ENCODE measurements at places on chromosomes 4 and X. TPM values are rescaled to one million over a fixed set of nuclear protein-coding genes. Genes with fewer than 3 reads are reported as not detected.

GRCh38 chr4:37132351-37132974, 112.1 kb upstream of the NWD2 start:
- no peak for DNase-seq

DNA sequence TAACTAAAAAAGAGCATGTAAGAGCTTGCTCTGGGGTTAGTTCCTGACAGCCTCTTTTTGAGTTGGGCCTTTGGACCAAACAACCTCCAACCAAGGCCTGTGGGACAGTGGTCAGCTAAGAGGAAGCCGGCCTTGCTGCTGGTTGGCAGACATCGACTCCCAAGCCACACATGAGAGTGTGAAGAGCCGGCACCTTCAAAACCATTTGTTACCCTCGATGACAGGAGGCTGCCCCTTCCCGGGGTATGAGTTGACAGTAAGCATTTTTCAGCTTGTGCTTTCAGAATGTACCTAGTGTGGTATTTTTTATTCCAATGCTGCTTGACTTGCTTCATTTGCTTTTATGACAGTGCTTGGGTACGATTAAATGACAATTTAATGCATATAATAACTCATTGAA, 168.6 kb upstream of the IGFBP7 start:
- DNase-seq, result no peak

GRCh38 chrX:13487731-13488505, 81.5 kb upstream of the EGFL6 start:
- no peak for DNase-seq

- no peak for DNase-seq
Measured at GRCh38 chrX:17082831-17083230, 136.4 kb downstream of the REPS2 start.

DNA sequence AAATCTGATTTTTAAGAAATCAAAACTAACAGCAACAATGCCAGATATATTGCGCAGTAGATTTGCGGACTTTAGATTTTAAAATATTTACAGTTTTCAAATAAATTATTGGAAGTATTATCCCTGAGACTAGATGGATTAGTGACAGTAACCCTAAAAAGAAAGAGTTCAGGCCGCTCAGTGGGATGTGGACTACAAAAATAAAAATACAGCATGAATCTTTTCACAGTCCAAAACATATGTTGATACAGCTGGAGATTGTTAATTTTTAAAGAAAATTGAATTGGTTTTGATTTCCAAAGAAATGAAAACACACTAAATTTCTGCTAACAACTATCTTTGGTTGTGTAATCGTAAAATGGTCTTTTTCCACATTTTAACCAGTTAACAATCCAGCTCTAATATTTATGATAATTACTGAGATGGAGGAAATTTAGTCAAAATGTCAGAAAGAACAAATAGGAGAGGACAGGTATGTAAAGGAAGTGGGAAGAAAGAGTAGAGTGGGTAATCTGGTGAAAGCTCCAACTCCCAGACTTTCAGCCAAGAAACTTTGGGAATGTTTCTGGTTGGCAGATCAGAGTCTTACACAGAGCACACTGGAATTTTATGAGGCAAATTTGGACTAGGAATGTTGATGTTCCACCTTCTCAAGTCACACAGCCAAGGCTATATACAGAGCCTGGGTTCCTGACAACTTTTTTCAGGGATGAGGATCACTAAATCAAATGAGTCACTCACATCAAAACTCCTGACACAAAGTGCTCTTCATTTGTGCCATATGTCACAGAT, 15.1 kb downstream of the C4orf36 start:
- DNase-seq, result no peak

- no peak for DNase-seq
Measured at GRCh38 chr4:87545052-87545451, 15.9 kb upstream of the SPARCL1 start.

DNA sequence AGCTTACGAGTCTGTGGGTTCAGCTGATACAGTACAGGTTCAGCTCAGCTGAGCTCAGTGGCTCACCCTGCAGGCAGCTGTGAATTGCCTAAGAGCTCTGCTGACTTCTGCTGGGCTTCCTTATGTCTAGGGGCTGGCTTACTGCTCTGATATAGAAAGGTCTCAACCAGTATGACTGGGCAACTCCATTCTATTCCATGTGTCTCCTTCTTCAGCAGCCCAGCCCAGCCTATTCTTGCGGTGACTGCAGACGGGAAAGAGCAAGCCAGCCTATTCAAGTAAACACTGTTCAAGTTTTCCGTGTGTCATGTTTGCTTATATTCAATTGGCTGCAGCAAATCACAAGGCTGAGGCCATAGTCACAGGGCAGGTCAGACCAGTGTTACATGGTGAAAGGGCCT, 615.4 kb upstream of the ZFP42 start:
- DNase-seq, result no peak

- no peak for DNase-seq
Measured at GRCh38 chrX:73647212-73647611, 84.2 kb downstream of the CHIC1 start.

- DNase-seq, result no peak
Measured at GRCh38 chr4:682490-683172, 6.3 kb downstream of the SLC49A3 start.

DNA sequence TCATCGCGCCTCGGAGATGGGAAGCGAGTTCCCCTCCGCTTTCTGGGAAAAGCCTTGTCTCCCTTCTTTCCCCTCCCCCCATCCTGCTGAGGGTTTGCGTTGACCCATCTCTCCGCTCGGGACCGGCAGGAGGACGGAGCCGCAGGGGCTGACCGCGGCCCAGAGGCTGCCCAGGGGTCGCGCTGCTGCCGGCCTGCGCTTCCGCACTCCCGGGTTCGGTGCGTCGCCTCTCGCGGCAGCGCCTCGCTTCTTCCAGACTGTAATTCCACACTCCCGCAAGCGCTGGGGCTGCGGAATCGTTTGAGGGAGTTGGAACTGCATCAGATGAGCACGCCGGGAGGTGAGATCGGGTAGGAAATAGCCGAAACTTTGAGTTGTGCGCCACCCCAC, 88.3 kb downstream of the BCOR start:
- DNase-seq, result no peak

DNA sequence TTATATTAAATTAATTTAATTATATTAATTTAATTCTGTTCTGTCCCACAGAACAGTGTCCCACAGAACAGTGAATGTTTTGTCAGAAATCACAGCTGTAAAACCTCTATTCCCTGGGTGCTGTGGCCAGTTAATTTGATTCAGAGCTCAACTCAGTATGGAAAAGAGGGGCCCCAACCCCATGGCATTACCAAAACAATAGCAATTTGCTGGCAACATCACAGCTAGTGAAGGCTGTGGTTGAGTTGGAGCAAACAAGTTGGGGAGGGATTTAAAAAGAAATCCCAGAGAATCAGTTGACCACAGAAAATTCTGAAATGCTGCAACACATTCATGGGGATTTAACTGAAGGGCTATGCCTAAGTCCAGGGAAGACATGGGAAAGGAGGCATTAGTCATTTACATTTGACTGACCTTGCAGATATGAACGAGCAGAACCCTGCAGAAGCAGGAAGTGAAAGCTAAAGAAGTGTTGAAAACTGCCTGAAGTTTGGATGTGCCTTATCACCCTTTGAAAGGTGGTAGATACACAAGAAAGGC, 30.1 kb downstream of the PDHA2 start:
- no peak for DNase-seq

DNA sequence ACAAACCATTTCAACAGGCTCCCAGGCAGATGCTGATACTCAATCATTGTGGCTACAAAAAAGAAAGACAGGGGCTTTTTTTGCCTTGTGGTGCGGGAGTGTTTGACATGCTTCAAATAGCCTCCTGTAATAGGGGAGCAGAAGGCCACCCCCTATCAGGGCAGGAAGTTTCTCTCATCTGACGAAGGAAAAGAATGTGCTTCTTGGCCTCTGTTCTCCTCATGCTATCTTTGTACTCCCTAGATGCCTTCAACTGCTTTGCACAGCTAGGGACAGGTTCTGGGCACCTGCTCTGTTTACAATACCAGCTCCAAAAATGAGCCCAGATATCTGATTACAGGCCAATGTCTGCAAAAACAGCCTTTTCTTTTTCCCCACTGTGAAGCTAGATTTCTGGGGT, 391.1 kb downstream of the STIM2 start:
- no peak for DNase-seq

DNA sequence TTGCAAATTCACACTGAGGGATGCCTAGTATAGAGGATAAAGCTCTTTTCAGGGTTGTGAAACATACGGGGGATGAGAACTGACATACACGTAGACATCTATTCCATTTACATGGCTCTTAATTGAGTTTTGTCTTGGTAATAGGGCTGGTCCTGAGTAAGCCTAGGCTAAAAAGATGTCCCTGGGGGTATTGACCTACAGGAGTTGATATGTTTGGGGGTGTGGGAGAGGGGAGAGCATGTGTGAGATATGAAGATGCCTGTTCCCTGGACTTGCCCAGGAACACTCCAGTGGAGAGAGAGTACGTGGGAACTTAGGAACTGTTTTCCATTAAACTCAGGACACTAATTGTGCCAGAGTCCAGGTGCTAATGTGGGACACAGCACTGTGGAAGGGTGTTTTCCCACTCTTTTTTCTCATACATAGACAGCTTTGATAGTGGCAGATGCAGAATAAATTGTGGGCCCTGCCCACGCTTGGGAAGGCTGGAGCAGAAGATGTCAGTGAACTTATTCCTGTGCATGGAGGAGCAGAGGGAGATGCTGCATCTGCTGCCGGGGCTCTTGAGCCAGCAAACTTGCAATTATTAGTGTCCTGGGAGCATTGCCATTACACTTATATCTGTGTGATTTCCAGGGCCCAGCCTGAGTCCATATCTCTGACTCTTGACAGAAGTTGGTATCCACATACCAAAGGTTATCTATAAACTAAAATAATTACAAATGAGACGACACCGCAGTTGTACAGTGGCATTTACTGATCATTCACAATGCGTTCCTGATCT, 20.7 kb downstream of the SYNPO2 start:
- no peak for DNase-seq

- no peak for DNase-seq
Measured at GRCh38 chr4:127145006-127145540, 487.7 kb upstream of the INTU start.

GRCh38 chrX:72492499-72492898, 80.1 kb downstream of the HDAC8 start:
- no peak for DNase-seq

DNA sequence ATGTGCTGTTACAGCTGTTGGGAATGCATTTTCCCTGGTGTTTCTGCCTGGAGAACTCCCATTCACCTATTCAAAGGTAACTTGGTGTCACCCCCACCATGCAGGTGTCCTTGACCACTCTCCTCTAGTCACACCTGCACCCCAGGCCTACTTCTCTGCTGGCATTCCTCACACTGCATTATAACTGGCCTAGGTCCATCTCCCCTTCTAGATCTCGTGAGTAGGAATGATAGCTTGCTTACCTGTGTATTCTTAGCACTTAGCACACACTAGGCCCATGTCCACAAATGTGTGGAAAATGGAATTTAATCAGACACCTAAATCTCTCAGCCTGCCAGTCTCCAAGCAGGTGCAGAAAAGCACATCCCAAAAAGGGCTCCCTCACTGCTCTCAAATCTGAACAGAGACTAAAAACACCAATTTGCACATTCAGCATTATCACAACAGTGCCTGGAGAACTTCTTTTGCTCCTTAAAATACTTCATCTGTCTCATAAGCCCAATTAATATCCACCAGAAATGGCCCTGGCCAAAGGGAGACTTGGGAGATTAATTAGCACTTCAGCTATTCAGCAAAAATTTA, 18.3 kb downstream of the SCD5 start:
- no peak for DNase-seq

DNA sequence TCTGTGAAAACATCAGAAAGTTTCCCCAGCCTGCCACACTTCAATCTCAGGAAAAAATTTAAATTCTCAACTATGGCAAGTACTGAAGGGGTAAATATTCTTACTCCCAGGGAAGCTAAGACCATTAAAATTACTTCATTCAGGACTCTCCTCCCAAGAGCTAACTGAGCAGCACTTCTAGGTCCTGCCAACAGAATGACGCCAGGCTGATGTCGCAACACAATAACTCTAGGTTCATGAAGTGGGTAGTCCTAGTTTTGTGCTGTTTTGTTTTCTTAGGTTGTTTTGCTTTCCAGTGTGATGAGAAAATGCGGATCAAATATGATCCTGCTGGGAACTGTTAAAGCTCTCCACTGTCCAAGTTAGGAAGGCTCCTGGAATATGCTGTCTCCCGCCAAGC, 180.0 kb downstream of the NKX6-1 start:
- no peak for DNase-seq

DNA sequence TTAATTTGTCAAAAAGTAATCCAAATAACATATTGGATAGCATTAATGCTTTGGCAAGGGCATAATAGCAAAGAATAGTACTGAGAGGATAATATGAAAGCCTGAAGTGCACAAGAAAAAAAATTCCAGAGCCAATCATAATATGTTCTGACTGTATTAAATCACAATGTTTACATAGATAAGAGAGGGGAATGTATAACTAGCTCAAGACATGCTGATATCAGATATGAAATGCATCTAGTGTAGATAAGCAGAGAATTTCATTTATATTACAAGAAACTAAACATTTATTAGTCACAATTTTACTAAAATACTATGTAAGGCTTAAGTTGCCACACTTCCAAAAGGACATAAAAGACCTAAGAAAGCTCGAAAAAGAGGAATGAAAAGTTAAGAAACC, 193.3 kb downstream of the BANK1 start:
- DNase-seq, result no peak

- DNase-seq, result no peak
Measured at GRCh38 chrX:150324919-150325318, 38.2 kb upstream of the MAMLD1 start.

DNA sequence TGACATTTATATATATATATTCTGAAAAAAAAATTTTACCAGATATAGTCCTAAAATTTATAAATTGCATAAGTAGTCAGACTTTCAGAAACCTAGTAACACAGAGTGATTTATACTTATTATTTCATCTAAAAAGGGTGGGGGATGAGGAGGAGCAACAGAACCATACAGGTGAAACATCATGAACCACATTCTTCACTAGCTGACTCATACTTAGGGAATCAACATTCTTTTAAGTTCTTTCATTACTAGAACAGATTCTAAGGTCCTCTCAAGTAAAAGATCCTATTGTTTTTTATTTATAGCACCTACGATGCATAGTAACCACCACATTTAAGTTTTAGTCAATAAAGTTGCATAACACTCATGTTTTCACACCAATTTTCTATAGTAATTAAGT, 166.1 kb downstream of the LRBA start:
- no peak for DNase-seq

Gene KIT
- total RNA-seq, result 33.8 TPM

Gene FRMPD3
- total RNA-seq, result 0.92 TPM

Gene ARX
- total RNA-seq, result not detected

Gene MND1
- total RNA-seq, result 3.0 TPM

Gene TAF9B
- 15.2 TPM for total RNA-seq

Gene ADH7
- total RNA-seq, result not detected

Gene RHOH
- total RNA-seq, result 5.8 TPM

Gene ZC4H2
- total RNA-seq, result 18.1 TPM

Gene NUDT11
- 5.0 TPM for total RNA-seq

Gene ERAS
- not detected for total RNA-seq

Gene TEC
- 4.5 TPM for total RNA-seq

Gene ODAM
- total RNA-seq, result not detected

Gene ANKRD37
- total RNA-seq, result 15.7 TPM

Gene MAGEC2
- total RNA-seq, result not detected

Gene BANK1
- total RNA-seq, result 0.85 TPM

Gene HSFX2
- total RNA-seq, result 0.54 TPM

Data from thoracic aorta (tissue), 2 donors.